Non-pigmented ciliary epithelial cell (primary cell): ENCODE measurements at places on chromosomes 12 and 14.

- DNase-seq: no peak
These were observed 736.5 kb upstream of the LMO3 start for GRCh38 chr12:17342381-17342961.

DNA sequence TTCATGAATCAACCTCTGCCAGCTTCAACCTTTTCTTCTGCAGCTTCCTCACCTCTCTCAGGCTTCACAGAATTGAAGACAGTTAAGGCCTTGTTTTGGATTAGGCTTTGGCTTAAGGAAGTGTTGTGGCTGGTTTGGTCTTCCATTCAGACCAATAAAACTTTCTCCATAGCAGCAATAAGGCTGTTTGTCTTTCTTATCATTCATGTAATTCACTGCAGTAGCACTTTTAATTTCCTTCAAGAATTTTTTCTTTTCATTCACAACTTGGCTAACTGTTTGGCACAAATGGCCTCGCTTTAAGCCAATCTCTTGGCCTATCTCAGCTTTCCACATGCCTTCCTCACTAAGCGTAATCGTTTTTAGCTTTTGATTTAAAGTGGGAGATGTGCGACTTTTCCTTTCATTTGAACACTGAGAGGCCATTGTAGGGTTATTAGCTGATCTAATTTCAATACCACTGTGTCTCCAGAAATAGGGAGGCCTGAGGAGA lies 229.5 kb downstream of the IPO8 start:
- no peak for DNase-seq

DNA sequence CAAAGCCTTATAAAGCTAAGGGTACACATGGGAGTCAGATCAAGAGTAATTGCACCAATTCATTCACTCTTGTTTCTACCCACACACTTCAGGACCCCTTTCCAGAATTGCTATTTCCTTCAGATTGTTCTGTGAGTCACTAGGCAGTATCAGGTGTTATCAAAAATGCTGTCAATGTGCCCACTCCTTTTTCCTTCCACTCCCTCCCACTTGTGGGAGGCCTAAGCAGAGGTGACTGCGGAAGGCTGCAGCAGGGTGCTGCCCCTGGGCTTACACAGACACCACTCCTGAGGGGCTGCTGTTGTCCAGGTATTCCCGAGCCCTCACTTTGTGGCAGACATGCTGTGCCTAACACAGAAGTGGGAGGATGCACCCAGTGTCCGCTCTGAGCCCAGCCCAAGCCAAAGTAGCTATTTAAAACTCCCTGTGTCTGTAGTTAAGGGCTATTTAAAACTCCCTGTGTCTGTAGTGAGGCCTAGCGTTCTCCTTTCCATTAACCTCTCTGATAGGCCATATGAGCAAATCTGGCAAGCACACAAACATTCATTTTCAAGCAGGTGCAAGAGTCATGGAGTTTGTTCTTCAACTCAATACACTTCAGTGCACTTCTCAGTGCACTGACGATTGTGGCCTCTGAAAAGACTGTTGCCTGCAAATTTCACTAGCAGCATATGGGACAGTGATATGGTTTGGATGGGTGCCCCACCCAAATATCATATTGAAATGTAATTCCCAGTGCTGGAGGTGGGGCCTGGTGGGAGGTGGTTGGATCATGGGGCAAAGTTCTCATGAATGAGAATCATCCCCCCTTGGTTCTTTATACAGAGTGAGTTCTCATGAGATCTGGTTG lies 117.8 kb downstream of the PHLDA1 start:
- DNase-seq: no peak

DNA sequence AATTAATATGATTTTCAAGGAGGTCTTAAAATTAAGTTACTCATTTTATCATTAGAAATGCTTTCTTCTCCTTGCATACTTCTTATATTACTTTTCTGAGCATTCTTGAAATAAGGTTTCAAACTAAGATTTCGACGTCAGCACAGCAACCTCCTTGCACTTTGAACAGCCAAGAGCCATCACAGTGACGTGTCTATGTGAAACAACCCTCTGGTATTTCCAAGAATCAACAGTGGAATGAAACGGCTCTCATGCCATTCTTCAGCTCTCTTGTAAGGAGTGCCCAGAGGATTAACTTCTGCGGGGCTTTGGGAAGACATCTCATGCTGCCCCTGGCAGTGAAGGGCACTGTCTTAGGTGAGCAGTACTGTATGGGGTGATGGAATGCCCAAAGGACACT lies 109.2 kb downstream of the EFCAB11 start:
- DNase-seq: peak; percentile 65

DNA sequence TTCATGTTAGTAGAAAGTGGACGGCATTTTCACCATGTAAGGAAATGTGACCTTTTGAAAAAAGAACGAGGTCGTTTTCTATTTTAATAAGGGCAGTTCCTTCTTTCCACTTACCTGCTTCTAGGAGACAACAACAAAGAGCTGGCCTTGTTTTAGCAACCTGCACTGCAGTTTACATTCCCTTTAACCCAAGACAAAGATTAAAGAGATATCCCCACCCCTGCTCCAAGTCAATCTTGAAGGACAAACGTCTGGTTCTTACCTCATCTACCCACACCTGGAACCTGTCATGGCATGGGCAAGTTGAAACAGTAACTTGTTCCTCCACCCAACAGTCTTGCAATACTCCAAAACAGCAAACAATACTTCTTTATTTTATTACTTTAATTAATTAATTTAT lies 32.7 kb downstream of the ZCCHC8 start:
- DNase-seq: no peak

GRCh38 chr12:93468008-93468371 lies 676 bp downstream of the MRPL42 start:
- no peak for DNase-seq

DNA sequence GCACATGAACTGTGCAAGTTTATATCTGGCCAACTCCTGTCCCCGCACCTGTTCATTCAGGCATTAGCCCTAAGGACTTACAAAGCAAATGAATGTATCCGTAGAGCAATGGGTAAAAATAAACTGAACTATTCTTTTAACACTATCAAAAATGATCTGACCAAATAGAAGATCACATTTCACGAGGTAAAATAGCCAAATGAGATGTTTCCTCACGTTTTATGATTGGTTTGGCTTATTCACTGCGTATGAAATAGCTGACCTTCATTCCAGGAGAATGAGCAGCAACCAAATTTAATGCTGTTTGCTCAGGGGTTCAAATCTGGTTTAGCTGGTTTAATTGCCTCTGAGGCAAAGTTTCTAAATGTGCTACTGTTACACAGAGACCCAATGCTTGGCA lies 216.0 kb upstream of the EEA1 start:
- no peak for DNase-seq

GRCh38 chr12:109513051-109513450 lies 35.6 kb downstream of the UBE3B start:
- no peak for DNase-seq

DNA sequence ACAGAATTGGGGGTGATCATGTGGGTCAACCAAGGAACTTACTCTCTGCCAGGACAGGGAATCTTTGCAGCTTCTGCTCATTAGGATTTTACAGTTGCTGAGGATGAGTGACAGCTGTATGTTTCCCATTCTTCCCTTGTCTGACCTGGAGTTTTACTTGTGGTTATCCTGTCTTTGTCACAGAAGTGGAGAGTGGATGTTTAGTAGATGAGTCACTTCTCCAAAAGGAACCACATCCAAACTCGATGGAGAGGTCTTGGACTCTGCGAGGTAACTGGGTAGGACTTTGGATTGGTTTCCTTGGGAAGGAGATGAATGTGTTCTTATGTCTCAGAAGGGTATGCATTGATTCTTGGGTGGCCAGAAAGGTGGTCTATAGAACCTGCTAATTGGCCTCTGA lies 53.8 kb upstream of the USP44 start:
- DNase-seq: no peak

DNA sequence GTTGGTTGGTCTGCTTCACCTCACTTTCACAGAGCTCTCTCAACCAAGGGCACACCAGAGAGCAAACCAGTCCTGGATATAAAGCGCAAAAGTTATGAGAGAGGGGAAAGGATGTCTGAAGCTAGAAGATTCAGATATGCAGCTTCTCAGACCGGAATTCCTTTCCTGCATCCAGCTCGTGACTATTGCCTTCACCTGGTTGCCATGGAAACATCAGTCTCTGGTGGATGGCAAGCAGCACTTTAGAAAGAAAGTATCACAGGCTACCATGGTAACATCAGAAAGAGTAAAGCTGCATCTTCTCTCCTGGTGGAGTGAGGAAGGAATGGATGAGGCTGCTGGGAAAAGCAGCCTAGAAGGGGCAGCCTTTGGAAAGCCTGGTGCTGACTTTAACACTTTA lies 13.7 kb downstream of the REM2 start:
- DNase-seq: no peak

- peak; percentile 35 for DNase-seq
These were observed 54.9 kb upstream of the CISTR start for GRCh38 chr12:53806721-53807120.

- no peak for DNase-seq
These were observed 2.4 kb upstream of the ADCY4 start for GRCh38 chr14:24337144-24337823.

GRCh38 chr14:63478010-63478409 lies 65.2 kb downstream of the PPP2R5E start:
- no peak for DNase-seq

DNA sequence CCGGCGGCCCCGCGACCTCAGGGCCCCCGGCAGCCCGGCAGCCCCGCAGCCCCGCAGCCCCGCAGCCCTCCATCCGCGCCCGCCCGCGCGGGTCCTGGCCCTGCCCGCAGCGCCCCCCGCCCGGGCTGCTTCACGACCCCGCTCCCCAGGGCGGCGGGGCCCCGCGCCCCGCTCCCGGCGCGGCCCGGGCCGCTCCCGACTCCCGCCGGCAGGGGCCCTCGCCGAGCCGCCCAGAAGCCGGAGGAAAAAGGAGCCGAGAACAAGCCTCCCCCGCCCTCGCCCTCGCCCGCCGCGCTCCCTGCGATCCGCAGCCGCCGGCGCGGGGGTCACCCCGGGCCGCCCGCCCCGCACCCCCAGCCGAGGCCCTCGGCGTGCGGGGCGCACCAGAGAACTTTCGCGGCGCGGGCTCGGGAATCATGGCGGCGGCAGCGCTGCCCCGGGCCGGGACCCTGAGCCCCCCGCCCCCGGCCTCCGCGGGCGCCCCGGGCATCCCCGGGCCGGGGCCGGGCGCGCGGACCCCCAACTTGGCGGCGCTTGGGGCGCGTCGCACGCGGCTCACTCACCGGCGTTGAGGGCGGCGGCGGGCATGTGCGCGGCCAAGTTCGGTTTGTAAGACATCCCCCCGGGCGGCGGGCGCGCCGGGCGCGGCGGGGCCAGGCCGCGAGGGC lies 521 bp downstream of the CDK2AP1 start:
- no peak for DNase-seq

- no peak for DNase-seq
These were observed 30.6 kb downstream of the BORCS5 start for GRCh38 chr12:12387501-12387900.

GRCh38 chr14:35430459-35431199 lies 26.1 kb upstream of the NFKBIA start:
- no peak for DNase-seq

DNA sequence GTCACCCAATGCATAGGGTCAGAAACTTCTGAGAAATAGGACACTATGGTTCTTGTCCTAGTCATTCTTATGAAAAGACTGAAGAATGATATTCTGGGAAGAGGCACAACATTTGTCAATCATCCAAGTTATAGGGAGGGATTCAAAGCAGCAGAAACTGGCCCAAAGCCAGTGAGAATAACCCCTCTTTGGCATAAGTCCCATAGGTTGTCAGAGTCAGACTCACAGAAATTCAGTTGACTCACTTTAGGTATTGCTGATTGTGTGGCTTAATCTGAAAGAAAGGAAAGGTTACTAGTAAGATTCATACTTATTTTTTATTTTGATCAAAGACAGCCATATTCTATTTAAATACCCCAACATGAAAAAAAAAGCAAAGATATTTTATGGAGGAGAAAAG lies 151.0 kb downstream of the SRGAP1 start:
- no peak for DNase-seq

DNA sequence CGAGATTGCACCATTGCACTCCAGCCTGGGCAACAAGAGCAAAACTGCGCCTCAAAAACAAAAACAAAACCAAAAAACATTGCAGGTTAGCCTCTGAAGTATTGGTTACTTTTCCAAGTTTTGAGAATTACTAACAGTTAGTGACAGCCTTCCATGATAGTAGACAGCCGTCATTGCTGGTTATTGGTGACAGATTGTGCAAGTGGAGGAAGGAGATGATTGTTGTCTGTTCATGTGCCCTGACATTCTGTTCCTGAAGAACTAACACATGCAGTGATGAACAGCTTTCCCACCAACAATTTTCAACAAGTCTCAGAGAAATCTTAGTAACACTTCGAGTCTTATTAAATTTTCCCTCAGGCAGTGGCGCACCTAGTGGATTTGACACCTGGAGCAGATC lies 89.3 kb upstream of the NAP1L1 start:
- no peak for DNase-seq

GRCh38 chr14:99257673-99258221 lies 14.2 kb downstream of the BCL11B start:
- no peak for DNase-seq

- DNase-seq: no peak
These were observed 31.6 kb downstream of the LIMA1 start for GRCh38 chr12:50251619-50252252.

DNA sequence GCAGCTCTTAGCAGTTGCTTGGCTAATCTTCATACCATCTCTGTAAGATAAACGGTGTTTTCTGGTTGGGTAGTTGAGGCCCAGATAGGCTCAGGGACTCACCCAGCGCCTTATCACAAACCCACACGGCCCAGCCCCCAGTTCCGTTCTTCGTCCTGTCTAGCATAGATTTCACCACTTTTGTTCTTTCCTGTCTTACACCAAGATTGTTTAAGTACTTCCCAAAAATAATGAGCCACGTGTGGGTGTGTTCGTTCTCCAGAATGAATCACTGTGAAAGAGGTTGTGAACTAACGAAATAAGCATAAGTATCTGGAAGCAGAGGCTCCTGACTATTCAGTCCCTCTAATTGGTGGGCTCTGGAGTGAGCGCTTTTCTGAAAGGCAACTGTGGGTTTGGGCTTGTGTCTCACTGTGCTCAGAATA lies 21.4 kb downstream of the ACVR1B start:
- peak; percentile 60 for DNase-seq

GRCh38 chr12:54404061-54405004 lies 14.7 kb downstream of the ITGA5 start:
- DNase-seq: no peak

- DNase-seq: no peak
These were observed 32.2 kb upstream of the BHLHE41 start for GRCh38 chr12:26157001-26157400.

DNA sequence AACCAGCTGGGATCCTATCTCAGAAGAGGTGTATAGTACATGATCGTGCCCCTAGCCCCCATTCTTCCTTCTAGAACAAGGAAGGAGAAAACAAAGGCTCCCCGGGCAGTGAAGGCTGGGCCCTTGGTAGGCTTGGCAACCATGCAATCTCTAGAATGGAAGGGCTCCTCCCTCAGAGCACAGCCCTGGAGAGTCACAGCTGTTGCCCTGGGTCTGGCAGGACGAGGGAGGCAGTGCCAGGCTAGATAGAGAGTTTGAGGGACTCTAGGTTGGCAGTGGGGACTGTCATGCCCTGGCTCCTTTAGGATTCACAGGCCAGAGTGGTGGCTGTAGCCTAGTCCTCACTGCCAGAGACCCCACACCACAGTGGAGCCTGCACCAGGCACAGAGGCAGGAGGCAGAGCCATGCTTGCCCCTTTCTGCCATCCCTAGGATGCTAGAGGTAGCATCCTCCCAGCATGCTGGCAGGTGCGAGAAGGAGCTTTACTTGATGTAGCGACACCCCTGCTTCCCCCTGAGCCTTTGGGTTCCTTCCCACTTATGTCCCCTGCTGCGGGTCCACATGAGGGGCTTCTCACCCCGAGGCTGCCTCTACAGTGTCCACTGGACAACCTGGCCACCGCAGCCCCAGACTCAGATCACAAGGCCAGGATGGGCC lies 33.4 kb upstream of the CIPC start:
- no peak for DNase-seq

GRCh38 chr14:57785058-57785457 lies 80.8 kb downstream of the SLC35F4 start:
- DNase-seq: no peak
